ENCODE measurements at places on chromosomes 5 and 9.

- no peak for DNase-seq
Observed at GRCh38 chr5:139694556-139695177, 46.5 kb downstream of the CXXC5 start.

- no peak for DNase-seq
Observed at GRCh38 chr5:32283539-32284377, 29.0 kb downstream of the MTMR12 start.

DNA sequence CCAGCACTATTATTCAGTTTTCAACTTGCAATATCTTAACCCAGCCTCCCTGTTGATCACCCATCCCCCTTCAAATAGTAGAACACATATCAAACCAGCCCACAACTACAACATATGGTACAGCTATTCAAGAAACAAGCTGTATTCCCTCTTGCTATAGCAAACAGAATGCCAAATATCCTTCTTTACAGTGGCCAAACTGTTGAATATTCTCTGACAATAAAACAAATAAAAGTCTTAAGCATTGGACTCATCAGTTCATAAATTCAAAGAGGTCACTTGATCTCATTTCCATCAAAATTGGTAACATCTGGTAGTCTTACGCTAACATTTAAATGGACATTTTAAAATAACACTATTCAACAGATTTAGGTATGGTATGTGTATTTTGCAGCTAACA is 350.8 kb downstream of the EFNA5 start:
- DNase-seq: no peak

DNA sequence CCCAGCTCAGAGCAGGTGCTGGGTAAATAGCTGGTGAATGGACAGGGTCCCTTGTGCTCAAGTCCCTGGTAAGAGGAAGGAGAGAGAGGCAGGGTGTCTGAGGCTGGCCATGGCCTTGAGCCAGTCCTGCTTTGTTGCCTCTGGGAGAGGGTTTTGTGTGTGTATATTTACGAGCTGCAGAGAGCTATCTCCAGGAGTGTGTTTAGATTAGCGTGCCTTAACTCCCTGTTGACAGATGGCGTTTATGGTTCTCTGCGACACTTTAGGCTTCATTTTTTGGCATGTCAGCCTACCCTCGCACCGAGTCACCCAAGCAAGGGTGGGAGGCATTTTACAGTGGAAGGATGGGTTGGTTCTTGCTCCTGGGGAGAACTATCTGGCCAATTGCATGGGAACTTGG is 22.2 kb downstream of the HMCN2 start:
- DNase-seq: no peak

GRCh38 chr5:150175076-150175475 is 8.5 kb downstream of the CDX1 start:
- no peak for DNase-seq

DNA sequence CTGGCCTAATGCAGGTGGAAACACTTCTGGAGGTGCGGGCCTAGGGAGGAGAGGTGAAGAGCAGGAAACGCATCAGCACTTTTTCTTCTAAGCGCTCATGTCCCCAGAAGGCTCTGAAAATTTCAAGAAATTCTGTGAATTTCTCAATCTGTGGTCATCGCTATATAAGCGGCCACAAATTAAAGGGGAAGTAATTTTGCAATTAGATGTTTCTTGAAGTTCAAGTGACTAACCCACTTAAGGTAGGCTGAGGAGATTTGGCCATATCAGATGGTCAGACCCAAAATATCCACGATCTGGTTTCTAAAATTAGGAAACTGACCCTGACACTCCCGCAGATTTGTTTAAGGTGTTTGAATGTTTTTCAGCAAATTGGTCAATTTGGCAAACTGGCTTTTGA is 16.6 kb upstream of the HMGCR start:
- no peak for DNase-seq

DNA sequence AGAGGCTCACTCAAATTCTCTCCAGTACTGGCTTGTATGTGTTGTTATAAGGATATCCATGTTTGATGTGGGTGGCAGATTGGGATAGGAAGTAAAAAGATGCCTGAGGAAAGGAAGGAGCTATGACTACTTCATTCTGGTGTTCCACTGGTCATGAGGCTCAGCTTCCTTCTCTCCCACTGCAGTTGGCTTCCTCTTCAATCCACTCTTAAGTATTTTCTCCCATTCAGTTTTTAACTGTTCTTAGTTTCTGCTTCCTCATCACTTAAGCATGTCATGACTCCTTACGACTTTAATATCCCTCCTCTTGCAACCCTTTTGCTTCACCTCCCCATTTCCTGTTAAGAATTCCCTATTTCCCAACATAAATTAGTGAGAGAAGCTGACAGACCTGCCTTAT is 81.1 kb downstream of the PJA2 start:
- no peak for DNase-seq

GRCh38 chr9:1510712-1511111 is 460.6 kb downstream of the DMRT2 start:
- DNase-seq: no peak

GRCh38 chr9:37575921-37576721 is at the start of gene FBXO10:
Gene FBXO10 (minus strand): TSS chr9:37576380. CDS start chr9:37541768, 34,612 bp downstream.
- DNase-seq: peak; percentile 29

DNA sequence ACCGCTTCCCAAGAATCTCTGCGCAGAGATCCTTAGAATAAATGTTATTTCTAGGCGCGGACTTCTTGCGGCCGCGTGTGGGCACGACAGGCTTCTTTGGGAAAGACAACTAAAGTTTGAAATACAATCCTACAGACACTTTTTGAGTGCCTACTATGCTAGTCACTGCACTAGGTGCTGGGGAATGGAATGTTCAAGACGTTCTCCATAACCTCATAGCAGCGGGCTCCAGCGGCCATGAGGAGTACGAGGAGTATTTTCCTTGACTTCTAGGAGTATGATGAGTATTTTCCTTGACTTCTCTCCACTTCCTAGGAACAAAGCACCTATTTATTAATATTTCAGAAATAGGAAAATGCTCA is 636 bp upstream of the PWWP2A start:
- DNase-seq: no peak

GRCh38 chr9:91073811-91074771 is 272.5 kb downstream of the SYK start:
- DNase-seq: no peak

- DNase-seq: no peak
Observed at GRCh38 chr5:135296900-135297816, 101.9 kb downstream of the MACROH2A1 start.

GRCh38 chr5:38413696-38414095 is 142.8 kb downstream of the LIFR start:
- no peak for DNase-seq

GRCh38 chr9:91898451-91899218 is 51.4 kb downstream of the ROR2 start:
- peak; percentile 45 for DNase-seq

GRCh38 chr5:97501286-97501964 is 318.4 kb upstream of the RIOK2 start:
- no peak for DNase-seq

DNA sequence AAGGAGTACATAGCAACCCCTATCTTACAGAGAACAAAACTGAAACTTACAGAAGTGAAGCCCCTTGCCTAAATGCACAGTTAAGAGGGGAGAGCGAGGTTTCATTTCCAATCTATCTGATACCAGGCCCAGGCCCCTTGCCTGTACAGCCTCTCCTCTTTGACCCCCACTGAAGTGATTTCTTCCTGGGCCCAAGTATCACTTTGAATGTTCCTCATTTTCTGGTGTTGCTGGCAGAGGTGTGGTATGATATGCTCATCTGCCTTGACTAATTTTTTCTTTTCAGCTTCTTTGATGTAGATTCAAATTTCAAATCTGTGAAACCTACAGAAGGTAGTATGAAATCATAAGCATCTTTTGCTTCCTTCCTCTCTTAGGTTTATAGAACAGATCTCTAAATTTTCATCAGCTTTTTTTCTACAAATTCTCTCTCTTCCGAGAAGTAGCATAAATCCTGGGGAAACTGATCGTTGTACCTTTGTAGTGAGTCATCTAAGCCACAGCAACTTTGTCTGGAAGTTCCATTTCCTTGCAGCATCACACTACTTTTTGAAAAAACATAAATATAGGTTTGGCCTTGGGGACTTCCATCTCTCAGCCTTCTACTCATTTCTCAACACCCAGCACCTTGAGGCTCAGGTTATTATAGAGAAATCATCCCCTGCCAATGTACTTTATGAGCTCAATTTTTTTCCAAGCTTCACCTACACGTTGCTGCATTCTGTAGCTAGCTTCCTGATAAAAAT is 402.4 kb upstream of the PTGER4 start:
- no peak for DNase-seq
